ENCODE measurements at places on chromosomes 2 and 18. TPM values are rescaled to one million over a fixed set of nuclear protein-coding genes. Genes with fewer than 3 reads are reported as not detected.

GRCh38 chr18:35514752-35515459 lies 17.1 kb upstream of the INO80C start:
- DNase-seq = no peak

DNA sequence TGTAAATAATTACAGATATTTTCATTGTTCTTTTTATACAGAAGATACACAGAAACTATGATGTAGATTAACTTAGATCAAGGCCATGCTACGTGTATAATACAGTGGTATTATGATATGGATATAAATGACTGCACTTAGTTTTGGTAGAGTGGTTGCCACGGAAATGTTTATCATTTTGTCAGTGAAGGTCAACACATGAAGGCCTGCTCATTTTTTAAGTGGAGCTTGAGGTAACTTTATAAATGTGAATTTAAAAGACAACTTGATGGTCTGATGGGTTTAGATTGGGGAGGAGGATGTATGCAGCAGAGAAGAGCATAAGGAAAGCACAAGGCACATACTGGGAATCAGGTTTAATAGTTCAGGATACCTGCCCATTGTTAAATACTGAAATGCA lies 14.4 kb upstream of the BBS5 start:
- no peak for DNase-seq

DNA sequence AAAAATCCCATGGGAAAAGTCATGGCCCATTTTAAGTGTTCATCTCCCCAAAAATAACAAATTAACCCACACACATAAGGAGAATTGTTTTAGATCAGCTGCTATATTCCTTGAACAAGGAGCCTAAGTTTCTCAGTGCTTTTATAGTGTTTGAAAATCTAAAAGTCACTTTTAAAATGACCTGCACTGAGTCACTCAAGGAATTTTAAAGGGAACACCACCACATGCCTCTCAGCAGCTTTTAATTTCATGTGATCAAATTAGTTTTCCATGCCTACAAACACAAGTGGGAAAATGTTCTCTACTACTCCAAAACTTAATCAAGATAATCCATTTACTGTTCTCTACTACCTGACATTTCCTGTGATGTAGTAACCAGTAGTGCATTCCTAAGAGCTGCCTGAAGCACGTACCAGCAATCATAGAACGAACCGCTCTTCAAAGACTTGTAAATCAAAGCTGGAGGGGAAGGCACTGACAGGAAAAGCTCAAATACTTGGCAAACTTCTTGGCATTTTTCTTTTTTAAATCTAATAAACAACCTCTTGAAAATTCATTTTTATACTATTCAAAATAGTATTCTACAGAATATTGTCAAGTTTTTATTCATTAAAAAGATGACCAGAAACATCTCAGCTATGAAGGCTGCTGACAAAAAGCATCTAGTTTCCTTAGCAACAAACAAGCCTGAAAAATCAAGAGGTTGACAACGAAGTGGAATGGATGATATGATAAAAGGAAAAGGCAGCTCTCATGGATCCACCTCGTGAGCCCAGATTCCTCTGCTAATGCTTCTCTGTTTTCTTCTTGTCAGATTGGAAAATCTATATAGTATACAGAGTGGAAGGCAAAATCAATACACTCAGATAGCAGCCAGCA lies 37.2 kb downstream of the LRPPRC start:
- DNase-seq = no peak

DNA sequence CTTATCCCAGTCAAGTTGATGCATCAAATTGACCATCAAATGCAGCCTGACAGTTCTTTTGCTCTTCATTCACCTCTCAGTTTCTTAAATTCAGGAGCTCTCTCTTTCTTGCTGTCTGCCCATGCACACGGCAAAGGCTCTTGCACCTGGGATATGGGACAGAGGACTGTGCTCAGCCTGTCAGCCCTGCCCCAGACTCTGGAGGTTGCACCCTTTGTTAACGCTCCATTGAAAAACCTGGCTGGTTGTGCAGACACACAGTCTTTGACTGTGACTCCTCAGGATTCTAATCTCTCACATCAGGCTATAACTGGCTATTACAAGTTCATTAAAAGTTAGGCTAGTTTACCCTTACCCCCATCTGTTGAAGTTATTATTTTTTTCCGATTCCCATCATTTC lies 1032.5 kb downstream of the SOCS6 start:
- DNase-seq = no peak

GRCh38 chr2:226649871-226650660 lies 149.6 kb downstream of the IRS1 start:
- DNase-seq = peak; percentile 66

The COPS9 gene
- polyA plus RNA-seq = 107 TPM

The TCF23 gene
- polyA plus RNA-seq = 0.72 TPM

The BOLL gene
- not detected for polyA plus RNA-seq

Measured in left renal pelvis (tissue), 4 donors.